SHP77 (cell line): ENCODE measurements at places on chromosomes 1 and 21.

DNA sequence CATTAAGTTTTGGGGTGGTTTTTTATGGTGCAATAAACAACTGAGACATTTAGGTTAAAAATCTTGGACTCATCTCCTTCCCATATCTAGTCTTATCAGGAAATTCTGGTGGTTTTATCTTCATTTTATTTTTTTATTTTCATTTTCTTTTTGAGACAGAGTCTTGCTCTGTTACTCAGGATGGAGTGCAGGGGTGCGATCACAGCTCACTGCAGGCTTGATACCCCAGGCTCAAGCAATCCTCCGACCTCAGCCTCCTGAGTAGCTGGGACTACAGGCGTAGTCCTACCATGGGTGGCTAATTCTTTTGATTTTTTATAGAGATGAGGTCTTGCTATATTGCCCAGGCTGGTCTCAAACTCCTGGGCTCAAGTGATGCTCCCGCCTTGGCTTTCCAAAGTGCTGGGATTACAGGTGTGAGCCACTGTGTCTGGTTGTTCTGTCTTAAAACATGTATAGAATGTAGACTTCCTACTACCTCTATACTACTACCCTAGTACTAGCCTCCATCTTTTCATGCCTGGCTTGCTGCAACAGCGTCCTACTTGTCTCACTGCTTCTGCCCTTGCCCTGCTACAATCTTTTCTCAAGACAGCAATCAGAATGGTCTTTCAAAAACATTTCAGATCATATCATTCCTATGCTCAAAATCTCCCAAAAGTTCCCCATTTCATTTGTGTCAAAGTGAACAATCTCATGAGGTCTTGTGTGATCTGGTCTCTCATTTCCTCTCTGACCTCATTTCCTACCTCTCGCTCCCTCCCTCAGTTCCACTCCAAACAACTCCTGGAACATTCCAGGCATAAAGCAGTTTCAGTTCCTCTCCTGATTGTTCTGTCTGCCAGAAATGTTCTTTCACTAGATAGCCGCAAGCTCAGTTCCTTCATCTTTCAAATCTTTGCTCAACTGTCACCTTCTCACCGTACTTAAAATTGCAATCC, 5.9 kb upstream of the FCGR2A start:
- no peak for DNase-seq

- DNase-seq, result no peak
These were observed 4.7 kb downstream of the RGS8 start for GRCh38 chr1:182679684-182680083.

DNA sequence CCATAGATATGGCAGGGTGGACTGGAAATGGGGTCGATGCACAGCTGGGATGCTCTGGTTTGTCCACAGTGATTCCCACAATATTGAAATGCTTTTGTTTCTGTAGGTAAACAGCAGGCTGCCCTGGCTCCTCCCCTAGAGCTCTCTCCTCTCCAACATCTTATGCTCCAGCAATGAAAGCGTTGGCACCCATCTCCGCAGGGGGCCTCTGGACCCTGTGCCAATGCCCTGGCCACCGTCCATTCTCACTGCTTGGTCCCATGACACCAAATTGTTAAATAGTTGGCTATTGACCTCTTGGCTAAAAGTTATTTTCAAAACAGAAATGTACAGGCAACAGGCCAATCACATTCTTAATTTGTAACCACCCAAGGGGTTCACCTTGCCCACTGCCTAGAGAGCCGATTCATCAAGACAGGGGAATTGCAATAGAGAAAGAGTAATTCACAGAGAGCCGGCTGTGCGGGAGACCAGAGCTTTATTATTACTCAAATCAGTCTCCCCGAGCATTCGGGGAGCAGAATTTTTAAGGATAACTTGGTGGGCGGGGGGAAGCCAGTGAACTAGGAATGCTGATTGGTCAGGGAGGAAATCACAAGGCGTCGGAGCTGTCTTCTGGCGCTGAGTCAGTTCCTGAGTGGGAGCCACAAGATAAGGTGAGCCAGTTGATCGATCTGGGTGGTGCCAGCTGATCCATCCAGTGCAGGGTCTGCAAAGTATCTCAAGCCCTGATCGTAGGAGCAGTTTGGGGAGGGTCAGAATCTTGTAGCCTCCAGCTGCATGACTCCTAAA, 76.9 kb upstream of the B3GALT5 start:
- no peak for DNase-seq

GRCh38 chr1:6612641-6613360, 730 bp upstream of the PHF13 start:
- DNase-seq, result peak; percentile 57

DNA sequence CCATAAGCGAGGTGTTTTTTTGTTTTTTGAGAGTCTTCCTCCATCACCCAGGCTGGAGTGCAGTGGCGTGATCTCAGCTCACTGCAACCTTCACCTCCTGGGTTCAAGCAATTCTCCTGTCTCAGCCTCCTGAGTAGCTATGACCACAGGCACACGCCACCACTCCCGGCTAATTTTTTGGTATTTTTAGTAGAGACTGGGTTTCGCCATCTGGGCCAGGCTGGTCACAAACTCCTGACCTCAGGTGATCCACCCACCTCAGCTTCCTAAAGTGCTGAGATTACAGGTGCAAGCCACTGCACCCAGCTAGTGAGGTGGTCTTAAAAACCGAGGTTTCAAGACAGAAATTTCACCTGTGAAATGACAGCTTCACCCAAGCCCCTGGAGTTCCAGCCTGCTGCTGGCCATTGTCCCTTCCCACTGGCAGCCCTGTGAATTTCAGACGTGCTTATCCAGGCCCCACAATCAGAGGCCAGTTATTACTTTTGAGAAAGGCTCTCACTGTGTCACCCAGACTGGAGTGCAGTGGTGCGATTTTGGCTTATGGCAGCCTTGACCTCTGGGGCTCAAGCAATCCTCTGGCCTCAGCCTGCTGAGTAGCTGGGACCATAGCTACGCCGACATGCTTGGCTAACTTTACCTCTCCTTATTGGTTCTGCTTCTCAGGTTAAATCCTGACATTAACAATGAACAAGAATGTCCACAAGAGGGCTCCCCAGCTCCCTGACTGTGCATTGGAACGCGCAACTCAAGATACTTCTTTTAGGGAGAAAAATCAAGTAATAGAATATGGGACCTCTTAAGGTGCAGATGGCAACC, 19.4 kb downstream of the ENO1 start:
- DNase-seq, result no peak

- no peak for DNase-seq
These were observed 2.2 kb upstream of the ADAM30 start for GRCh38 chr1:119898530-119898929.

DNA sequence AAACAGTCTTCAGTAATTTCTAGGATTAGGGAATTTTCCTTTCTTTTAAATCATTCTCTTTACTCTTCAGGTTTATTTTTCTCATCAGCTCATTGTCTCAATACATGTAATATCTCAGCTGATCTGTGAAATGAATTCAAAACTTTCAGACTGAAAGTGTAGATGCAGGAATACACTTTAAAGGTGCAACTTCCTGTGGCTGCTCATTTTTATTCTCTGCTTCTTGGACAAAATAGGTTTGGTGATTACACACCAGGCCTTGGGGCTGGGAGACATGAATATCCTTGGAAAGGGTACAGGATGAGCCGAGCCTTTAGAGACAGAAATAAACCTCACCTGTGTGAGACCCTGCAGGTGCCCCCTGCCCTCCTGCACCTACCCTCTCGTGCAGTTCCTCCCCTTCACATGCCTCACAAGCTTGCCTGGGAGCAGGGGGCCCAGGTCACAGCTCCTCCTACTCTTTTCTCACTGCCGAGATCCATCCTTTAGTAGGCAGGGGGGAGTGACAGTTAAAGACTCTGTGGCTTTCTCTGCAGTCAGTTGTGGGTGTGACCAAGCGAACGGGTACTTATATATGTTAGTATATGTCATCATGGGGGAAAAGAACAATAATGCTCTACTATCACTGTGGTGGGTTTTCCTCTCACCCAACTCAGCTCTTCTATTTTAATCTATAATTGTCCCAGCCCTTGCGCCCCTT, 23.6 kb downstream of the XCL2 start:
- no peak for DNase-seq

GRCh38 chr21:34642211-34643075, 26.4 kb upstream of the CLIC6 start:
- no peak for DNase-seq

DNA sequence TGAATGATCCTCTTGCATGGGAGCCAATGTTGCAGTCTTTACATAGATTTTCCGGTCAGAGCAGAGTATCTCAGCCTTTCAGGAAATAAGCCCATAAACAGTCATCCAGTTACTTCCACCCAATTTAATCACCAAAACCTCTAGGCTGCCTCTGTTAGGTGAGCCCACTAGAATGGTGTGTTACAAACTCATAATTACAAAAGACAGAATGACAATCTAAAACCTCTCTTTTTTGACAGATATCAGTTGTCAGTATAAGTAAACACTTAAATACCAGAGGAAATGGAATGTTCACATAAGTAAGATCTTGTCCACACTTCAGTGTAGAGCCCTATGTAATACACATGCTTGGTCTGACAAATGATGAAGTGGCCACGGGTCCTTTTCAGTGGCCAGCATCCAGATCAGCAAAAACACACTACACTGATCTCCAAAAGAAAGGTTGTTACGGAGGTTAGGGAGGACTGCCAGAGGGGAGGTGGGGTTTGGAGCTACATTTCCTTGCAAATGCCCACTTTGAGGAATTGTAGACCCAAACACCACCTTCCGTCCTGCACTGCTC, 71.3 kb upstream of the FBXO28 start:
- no peak for DNase-seq

DNA sequence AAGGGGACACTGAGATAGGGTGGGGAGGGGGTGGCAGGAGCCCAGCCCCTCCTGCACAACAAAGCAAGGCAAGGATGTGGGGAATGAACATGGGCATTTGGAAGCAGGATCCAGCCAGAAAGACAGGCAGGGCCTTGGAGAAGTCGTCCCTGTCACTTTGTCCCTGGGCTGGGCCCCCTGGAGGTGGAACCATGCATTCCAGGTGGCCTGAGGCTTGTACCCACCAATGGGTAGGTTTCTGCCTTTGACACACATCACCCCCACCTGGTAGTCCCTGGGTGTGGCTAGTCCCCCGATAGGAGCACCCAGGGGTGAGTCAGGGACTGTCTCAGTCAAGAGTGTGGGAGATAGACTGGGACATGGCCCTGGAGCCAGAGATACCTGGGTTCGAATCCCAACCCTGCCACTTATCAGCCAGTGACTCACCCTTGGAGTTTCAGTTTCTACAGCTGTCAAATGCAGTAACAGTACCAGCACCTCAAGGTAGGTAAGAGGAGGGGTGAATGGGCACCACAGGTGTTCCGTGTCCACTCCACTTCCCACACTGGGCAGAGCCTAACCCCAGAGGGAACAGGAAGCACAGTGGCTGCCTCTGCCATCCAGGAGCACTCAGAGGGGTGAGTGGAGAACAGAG, 10.0 kb downstream of the PLA2G2D start:
- no peak for DNase-seq

DNA sequence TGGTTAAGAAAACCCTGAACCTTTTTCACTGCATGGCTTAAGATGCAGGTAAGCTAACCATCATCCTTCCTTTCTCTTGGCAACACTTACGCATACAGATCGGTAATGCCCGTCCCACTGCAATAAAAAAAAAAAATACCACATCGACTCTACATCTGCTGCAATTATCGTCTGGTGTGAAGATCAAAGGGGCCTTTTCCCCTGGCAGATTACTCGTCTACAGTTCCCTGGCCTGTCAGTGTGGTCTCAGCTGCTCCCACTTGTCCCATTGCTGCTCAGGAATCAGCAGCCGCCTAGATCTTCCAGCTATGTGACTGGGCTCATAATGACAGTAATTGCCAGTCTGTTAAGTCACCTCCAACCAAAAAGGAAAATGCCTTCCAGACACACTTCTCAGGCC, 133.1 kb downstream of the SETD4 start:
- peak; percentile 74 for DNase-seq

GRCh38 chr1:78617615-78618026, 2.6 kb upstream of the IFI44L start:
- peak; percentile 83 for DNase-seq

DNA sequence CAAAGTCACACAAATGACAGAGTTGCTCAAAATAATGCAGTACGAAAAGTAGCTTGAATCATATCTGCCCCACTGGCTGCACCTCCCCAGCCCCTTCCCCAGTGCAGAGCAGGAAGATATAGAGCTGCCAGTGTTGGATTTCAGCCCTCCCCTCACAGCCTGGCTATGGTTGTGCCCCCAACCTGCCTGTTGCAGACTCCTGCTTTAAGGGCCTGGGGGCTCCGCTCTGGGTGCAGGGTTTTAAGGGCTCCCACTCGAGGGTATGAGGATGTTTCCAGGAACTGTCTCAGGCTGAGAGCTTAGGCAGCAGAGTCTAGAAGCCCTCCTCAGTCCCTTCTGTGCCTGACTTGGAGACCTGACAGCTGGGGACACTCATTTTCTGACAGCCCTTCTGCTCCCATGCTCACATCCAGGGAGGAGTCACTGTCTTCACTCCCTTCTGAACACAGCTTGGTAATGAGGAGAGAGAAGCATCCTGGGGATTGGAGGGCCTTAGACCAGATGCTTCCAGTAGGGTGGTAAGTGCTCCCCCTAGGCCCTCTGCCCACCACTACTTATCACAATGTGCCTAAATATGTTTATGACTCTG, 4.6 kb downstream of the S100A9 start:
- no peak for DNase-seq
